ENCODE measurements at places on chromosomes 12 and 14.

DNA sequence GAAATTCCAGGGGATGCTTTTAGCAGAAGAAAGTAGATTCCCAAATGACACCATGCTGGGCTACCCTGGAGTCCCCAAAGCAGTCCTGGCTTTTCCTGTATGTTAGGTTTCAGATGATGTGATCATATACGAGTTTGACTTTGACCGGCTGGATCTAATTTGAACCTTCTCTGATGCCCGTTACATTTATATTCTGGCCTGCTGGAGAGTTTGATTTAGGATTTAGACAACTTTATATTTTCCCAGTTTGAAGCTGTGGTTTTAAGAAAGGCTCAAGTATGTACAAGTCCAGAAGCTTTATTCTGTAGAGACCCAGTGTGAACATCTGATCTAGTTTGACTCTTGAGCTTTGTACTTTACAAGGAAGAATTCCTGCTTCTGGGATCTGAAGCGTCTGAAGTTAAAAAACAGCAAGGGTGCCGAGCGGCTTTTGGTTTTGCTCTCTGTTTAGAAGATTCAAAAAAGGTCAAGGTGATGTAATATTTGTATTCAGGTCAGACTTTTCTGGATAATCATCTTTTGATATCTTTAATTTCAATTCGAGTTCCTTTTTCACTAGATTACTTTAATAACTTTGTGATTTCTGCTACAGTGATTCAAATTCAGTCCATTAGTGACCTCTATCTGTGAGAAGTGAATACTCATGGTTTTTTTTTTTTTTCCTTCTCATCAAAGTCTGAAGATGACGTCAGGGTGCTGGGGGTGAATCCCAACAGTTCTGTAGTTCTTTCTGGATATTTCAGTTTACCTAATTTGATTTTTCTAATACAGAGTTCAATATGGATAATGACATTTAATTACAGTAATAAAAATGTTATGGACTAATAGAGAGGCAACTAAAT is 6.3 kb downstream of the FLRT2 start:
- DNase-seq = peak; percentile 73

- no peak for DNase-seq
Measured at GRCh38 chr14:63486738-63487137, 56.4 kb downstream of the PPP2R5E start.

GRCh38 chr12:12470751-12471306 is 91.8 kb downstream of the DUSP16 start:
- DNase-seq = no peak

GRCh38 chr12:38141861-38142260 is 174.7 kb upstream of the ALG10B start:
- no peak for DNase-seq

- no peak for DNase-seq
Measured at GRCh38 chr12:112115259-112116045, 6.9 kb upstream of the NAA25 start.

- no peak for DNase-seq
Measured at GRCh38 chr12:52267266-52267665, 7.2 kb upstream of the KRT86 start.

Data from fibroblast of skin of back (primary cell).